ENCODE measurements at places on chromosomes 16 and 17.

DNA sequence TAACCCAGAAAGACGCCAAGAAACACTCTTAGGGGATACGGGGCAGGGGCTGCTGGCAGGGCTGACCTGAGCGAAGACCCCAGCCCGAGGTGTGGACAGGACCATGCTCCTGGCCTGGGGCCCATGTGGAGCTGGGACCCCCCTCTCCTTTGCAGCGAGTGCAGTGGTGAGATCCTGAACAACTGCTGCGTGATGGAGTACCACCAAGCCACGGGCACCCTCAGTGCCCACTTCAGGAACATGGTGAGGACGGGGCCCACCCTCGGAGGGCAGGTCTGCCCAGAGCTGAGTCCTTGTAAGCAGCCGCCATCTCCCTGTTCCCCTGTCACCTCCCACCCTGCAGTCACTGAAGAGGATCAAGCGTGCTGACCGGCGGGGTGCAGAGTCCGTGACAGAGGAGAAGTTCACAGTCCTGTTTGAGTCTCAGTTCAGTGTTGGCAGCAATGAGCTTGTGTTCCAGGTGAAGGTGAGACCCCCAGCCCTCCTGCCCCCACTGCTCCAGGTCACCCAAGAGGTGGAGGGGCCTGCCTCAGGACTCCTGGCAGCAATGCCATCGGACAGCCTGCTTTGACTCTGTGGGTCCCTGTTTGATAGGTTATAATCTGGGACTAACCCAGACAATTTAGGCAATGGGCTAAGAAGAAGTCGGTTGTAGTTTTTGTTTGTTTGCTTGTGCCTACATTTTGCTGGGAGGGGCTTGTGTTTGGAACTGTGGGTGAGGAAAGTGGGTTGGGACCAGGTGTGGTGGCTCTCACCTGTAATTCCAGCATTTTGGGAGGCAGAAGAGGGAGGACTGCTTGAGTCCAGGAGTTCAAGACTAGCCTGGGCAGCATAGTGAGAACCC is 16.1 kb downstream of the STAT5A start:
- no peak for DNase-seq

DNA sequence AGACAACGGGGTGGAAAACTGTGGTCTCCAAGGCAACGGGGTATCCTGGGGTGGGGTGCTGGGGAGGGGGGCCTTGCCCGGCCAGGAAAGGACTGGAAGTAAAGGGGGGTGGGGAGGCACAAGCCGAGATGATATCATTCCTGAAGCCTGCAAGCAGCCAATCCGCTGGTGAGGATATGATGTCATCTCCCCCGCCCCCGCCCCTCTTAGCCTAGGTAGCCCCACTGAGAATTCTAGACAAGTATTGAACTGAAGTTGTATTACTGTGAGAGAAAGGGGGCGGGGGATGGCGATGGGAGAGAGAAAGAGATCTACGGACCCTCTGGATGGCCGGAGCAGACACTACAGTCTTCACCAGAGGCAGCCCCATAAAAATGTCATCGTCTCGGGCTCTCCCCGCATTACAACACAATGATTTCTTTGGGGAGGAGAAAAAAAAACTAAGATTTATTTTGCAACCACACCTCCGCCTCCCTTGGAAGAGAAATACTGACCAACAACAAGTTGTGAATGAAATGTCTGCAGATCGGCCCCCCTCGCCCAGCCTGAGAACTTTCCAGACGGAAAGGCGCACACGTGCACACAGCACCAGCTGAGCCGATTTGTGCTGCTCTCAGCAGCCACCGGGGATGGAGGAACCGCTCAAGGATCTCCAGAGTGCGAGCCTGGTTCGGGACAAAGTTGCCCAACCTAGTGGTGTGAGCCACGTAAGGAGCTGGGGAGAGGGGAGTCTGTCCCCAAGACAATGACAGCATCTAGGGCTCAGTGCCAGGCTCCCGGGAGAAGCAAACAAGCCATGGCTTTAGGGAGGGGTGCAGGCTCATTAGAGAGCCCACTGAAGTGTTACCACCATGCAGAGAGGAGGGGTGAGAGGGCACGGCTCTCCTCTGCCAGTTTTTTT is 222.1 kb downstream of the SOX9 start:
- no peak for DNase-seq

GRCh38 chr16:56241596-56241995 is 50.3 kb downstream of the GNAO1 start:
- DNase-seq, result no peak

DNA sequence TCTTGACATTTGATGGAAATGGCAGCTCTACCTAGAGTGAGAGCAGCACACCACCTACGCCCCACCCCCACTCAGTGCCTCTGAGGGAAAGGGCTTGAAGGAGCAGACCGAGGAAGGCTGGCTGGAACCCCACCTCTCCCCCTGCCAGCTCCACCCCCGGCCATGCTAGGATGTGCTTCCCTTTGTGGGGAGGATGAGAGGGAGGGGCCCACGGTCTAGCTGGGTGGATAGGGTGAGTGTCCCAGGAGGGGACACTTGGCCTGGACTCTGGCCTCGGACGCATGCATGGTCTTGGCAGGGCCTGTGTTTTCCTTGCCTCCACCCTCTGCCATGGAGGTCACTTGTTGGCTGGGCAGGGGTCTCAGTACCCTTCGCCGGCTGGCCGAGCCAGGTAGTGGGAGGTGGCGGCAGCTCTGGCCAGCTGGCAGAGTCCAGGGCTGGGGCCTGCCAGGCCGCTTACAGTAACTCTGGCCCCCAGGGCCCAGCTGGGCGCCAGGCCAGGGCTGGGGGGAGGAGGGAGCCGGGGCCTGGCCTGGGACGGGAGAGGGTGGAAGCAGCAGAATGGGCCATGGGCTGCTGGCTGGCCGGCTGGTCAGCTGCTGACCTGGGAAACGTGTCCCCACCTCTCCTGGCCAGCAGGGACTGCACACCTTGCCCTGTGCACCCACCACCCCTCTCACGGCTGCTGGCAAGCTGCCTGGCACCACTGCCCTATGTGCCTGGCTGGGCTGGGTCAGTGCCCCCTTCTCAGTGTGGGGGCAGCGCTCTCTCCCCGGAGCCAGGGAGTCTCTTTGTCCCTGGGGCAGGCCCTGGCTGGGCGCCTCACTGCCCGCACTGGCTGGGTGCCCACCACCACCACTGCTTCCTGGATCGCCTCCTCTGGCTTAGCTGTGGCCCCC is 23.0 kb downstream of the RARA start:
- no peak for DNase-seq

Measured in stimulated activated CD4-positive, alpha-beta T cell treated with anti-CD3 and anti-CD28 coated beads, Interleukin-1b, Interleukin-23, amount 100 ng/mL, for 24 hours (primary cell).